NCI-H1092 (cell line): ENCODE measurements at places on chromosomes 16 and 17.

- no peak for DNase-seq
Measured at GRCh38 chr16:72847187-72848027, 200.5 kb downstream of the ZFHX3 start.

GRCh38 chr16:83989300-83989699 is 21.3 kb downstream of the NECAB2 start:
- DNase-seq, result peak; percentile 29

DNA sequence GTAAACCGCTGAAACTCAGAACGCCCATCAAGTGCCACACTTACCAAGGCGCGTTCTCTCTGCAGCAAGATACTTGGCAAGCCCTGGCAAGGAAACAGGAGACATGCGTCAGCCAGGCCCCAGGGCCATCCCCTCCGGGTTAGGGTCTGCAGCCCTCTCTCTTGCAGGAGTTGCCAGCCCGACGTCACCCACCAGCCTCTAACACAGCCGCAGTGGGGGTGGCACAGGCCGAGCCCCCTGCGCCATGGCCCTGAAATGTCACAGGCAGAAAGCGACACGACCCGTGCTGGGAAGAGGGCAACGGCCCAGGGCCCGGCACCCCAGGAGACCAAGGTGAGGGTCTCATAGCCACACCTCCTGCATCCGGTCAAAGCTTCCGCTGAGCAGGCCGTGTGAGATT is 21.9 kb downstream of the ELAC2 start:
- no peak for DNase-seq

GRCh38 chr17:5555254-5555653 is 29.1 kb downstream of the NLRP1 start:
- no peak for DNase-seq

GRCh38 chr17:4066210-4066609 is 76.6 kb downstream of the ZZEF1 start:
- DNase-seq, result no peak

GRCh38 chr16:48534601-48535340 is 75.2 kb downstream of the N4BP1 start:
- DNase-seq, result no peak

- no peak for DNase-seq
Measured at GRCh38 chr17:17052462-17053221, 10.4 kb downstream of the MPRIP start.

GRCh38 chr17:57174591-57174990 is 81.7 kb upstream of the MSI2 start:
- no peak for DNase-seq
